ENCODE measurements at places on chromosomes 1 and 21.

DNA sequence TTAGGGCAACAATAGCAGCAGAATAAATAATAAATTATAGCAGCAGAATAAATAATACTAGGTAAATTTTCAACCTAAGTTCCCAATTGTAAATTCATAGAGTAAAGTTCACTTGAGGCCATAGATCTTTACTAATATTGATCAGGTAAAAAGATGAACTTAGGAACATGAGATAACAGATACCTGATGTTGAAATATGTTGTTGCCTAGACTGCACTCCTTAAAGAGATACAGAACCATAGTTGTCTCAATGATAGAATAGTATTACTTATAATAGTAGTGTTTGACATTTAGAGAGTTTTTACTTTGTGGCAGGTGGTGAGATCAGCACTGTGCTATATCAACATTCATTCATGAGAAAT, 378 bp upstream of the F13B start:
- no peak for DNase-seq

GRCh38 chr1:58572690-58573089, 4.4 kb downstream of the TACSTD2 start:
- no peak for DNase-seq

DNA sequence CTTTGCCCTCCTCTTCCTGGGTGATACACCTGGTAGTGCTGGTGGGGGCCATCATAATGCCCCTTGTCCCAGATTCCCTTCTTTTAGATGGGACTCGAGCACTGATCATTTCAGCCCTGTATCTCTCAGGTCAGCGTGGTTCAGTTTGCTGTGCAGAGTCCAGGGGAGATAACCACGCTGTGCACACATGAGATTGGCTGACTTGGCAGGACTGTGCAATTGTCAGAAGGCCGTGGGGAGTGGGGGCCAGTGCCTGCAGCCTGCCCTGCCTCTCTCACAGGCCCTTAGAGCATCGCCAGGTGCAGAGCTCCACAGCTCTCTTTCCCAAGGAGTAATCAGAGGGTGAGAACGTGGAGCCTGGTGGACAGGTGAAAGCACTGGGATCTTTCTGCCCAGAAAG, 15.2 kb downstream of the EPHX1 start:
- DNase-seq = no peak

- DNase-seq = no peak
These were observed 7.2 kb upstream of the UBE2U start for GRCh38 chr1:64196074-64196870.

DNA sequence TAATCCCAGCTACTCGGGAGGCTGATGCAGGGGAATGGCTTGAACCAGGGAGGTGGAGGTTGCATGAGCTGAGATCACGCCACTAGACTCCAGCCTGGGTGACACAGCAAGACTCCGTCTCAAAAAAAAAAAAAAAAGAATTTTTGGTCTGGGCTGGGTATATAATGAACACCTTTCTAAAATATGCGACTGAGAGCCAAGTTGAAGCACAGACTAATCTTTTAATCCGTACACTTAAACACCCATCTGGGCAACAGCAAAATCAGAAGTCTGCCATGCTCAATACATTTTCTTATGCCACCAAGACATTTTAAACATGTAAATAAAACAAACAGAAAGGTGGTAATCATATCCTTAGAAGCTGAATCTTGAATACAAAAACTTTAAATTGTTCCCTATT, 31.6 kb upstream of the ABCB10 start:
- no peak for DNase-seq

- peak; percentile 5 for DNase-seq
These were observed 11.8 kb downstream of the DRAM2 start for GRCh38 chr1:111127923-111128643.

- no peak for DNase-seq
These were observed 2.1 kb downstream of the KHDC4 start for GRCh38 chr1:155932081-155932480.

DNA sequence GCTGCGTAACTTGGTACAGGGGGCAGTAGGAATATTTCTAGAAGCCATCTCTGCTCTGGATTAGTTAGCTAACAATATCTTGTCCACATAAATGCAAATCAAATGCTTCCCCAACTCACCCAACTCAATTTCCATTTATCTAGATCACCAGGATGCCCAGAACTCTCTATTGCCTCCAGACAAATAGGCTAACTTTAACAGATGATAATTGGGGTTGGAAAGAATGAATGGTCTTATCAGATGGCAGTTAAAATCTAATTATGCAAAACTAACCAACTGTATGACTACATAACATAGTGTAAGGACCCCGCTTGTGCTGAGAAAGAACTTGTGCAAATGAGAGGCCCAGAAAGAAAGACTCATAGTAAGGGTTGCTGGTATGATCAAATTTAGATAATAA, 1024.8 kb downstream of the PLA2G4A start:
- DNase-seq = no peak

DNA sequence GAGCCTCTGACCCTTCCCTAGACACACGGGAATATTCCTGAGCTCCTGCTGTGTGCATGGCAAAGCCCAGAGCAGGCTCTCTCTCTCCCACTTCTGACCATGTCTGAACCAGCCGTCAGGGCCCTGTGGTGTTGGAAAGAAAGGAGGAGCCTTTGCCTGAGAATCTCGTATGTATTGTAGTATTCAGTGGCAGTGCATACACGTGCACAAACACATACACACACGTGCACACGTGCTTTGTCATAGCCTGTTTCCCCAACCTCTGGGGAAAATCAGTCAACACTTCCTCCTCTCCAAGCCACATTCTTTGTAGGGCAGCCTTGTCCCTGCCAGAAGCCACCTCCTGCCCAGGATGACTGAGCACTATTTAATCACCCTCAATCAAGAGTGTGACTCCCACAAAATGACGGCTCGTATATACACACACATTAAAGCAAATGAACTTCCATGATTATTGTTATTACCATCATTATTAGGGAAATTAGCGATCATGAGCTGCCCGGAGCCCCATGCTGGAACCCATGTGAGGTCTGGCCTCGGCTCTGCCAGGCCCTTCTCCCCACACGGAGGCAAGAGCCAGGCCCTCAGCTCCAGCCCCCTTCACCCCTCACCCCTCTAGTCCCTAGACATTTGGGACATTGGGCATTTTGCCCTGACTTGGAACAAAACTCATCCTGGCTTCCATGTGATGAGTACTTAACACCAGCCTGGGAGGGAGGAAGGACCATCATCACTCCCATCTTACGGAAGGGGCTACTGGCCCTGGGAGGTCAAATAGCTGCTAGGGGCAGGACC, 331.9 kb downstream of the NPHP4 start:
- DNase-seq = no peak

DNA sequence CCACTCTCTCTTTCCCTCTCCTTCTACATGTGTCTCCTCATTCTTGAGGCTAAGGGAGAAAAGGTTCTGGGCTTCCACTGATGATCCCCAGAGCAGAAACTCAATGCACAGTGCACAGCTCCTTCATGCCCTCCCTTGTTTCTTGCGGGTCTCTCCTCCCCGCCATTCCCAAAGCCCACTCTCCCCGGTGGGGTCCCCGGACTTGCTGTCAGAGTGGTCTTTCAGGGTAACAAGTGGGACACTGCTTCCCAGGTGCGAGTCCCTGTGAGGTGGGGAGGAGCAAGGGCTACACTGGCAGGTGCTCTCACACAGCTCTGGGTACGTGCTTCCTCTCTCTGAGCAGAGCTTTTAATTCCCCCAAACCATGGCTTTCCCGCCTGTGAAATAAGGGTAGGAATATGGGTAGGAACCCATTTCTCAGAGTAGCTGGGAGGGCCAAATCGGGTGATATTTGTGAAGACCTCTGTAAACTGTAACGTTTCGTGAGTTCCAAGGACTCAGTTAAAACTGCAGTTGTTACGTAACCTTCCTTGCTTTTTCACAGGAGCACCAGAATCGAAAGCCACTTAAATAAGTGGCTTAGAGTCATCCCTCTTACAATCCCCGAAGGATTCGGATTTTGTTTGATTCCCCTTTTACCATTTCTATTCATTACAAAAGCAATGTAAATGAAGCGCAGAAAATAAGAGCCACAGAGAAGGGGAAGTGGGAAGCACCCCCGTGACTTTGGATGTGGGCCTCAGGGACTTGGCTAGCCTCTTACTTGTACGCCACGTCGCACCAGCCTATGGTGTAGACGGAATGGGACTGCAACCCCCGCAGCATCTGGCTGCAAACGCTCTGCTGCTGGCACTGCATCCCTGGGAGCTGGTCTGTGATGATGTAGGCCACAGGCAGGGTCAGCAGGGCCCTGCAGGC, 6.2 kb downstream of the PGLYRP3 start:
- no peak for DNase-seq

GRCh38 chr1:34885405-34886247, 26.1 kb upstream of the SMIM12 start:
- peak; percentile 34 for DNase-seq

DNA sequence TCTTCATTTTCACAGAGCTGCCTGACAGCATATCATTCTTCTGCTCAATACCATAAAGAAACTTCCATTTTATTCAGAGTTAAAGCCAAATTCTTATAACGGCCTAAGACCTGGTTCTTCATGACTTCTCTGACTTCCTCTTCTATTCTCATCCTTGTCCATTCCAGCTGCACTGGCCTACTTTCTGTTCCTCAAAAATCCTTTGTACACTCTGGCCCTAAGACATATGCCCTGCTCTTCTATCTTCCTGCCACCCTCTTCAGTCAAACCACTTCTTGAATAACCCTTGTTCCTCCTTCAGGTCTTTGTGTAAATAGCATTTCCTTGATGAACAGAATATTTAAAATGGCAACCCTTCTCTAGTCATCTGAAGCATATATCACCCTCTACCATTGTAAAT, 1338.7 kb upstream of the ADGRL2 start:
- DNase-seq = no peak

DNA sequence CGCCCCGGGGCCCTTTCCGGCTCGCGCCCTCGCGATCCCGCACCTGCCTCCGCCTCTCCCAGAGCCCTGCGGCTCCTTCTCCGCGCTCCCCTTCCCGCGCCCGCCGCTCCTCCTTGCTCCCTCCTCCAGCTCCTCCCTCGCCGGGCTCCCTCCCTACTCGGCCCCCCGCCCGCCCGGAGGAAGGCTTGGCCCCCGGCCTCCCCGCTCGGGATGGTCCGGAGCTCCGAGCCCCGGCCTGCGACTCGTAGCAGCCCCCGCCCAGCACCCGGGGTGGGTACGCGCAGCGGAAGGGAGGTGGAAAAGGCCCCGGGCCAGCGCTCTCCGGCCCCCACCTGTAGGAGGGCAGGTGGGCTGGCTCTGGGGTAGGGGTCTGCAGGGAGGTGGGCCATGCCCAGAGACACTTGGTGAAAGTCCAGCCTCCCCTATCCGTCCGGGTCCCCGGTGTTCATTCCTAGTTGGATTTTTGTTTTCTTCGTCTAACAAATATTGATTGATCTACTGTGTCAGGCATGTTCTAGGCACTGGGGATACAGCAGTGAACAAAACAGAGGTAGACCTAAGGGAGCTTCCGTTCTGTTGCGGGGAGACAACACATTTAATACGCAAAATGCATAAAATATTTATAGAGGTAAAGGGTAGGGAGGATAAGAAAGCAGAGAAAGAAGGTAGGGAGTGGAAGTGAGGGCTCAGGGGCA, at the start of gene HTR1D:
TSS of gene HTR1D (minus strand) at position 82 of the 695 bp plus-strand sequence. CDS start 23,283 bp downstream, outside the sequence.
- DNase-seq = no peak

GRCh38 chr1:109474697-109475096, 8.4 kb downstream of the SYPL2 start:
- no peak for DNase-seq

- DNase-seq = no peak
These were observed 24.9 kb upstream of the CR1L start for GRCh38 chr1:207619871-207620542.

GRCh38 chr21:44424608-44425306, 30.6 kb upstream of the LRRC3 start:
- DNase-seq = no peak

GRCh38 chr1:36124404-36125128, 456 bp downstream of the COL8A2 start:
- no peak for DNase-seq

- DNase-seq = no peak
These were observed 17.7 kb upstream of the OBSCN start for GRCh38 chr1:228190182-228190581.

- DNase-seq = no peak
These were observed 272.4 kb downstream of the PCP4 start for GRCh38 chr21:40139636-40140035.

GRCh38 chr1:169109561-169110134, 3.2 kb downstream of the ATP1B1 start:
- DNase-seq = no peak

DNA sequence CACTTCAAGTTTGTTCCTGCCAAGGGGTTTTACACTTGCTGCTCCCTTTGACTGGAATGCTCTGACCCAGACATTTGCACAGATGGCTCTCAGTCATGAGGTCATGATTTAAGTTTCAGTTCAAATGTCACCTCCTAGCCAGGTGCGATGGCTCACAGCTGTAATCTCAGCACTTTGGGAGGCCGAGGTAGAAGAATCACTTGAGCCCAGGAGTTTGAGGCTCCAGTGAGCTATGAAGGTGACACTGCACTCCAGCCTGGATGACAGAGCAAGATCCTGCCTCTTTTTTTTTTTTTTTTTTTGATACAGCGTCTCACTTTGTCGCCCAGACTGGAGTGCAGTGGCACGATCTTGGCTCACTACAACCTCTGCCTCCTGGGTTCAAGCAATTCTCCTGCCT, 4.5 kb upstream of the ZMYM4 start:
- DNase-seq = no peak

DNA sequence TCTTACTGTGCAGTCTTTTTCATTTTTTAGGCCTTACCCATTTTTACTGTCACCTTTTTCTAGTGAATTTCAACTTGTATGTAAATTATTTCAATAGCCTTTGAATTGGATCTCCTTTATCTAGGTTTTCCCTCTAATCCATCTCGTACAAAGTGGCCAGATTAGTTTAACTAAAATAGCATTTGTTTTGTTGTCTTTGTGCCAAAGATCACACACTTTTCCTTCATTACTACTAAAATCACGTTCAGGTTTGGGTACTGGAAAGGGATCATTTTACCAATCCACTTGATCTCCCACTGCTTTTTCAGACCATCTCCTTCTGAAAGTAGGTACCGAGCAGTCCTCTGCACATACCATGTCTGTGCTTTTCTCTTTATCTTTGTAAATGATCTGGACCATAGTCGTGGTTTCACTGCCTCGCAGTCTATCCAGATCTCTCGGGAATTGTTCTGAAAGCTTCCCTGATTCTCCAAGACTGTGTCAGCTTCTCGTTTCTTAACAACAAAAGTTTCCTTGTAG, 20.1 kb downstream of the KDM1A start:
- DNase-seq = no peak

DNA sequence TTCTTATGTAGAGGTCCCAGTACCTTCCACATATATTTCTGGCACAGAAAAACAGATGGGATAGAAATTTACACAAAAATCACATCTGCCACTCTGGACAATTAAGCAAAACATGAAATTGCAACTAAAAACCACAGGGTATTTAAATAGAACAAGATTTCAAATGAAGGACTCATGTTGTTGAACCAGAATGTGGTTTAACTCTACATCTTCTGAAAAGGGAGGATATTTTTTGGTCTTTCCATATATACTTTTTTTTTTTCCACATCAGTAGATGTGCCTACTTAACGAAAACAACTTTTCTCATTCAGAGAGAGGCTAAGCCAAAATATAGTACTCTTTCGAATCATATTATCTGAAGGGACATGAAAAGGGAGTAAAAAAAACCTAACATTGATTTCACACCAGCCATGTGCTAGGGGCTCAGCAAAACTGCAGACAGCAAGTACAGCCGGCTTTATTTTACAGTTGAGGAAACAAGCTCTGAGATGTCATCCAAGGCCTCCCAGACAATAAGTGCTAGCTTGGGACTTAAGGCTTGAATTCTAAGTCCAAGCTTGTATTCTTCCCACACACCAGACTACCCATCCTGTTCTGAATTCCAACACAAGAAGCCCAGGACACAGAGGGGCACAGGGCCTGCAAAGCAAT, 208.9 kb downstream of the PBX1 start:
- DNase-seq = no peak

Measured in T-helper 1 cell (primary cell).